ENCODE measurements at places on chromosomes 5 and 9.

DNA sequence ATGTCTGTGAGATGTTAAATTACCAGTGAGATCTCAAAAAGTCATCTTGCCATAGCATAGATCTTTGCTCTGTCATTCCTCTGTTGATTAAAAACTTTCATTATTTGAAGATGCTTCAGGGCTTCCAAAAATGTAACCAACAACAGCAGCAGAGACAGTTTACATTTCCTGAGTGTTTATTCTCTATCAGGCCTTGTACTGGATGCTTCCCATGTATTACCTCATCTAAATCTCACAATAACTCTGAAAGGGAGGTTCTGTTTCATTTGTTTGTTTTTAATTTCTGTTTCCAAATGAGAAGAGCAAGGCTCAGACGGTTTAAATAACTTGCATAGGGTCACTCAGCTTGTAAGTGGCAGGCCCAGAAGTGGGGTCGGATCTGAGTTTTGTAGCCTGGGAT lies 45.2 kb downstream of the MRRF start:
- DNase-seq, result no peak

DNA sequence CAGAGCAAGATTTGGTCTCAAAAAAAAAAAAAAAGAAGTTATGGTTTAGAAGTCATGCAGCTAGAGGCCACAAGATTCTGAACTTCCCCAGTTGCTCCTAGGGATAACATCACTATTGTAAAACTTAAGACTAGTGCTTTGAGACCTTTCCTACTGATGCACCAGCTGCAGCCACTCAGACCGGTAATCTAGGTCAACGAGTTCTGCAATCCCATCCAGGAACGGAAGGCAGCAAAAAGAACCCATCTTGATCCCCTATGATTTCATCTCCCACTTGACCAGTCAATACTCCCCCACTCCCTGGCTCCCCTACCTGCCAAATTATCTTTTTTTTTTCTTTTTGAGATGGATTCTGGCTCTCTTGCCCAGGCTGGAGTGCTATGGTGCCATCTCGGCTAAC lies 46.9 kb upstream of the TTC39B start:
- DNase-seq, result no peak

- no peak for DNase-seq
Measured at GRCh38 chr5:136621743-136622142, 256.4 kb upstream of the TRPC7 start.

GRCh38 chr9:14932641-14933040 lies 22.4 kb upstream of the FREM1 start:
- no peak for DNase-seq

DNA sequence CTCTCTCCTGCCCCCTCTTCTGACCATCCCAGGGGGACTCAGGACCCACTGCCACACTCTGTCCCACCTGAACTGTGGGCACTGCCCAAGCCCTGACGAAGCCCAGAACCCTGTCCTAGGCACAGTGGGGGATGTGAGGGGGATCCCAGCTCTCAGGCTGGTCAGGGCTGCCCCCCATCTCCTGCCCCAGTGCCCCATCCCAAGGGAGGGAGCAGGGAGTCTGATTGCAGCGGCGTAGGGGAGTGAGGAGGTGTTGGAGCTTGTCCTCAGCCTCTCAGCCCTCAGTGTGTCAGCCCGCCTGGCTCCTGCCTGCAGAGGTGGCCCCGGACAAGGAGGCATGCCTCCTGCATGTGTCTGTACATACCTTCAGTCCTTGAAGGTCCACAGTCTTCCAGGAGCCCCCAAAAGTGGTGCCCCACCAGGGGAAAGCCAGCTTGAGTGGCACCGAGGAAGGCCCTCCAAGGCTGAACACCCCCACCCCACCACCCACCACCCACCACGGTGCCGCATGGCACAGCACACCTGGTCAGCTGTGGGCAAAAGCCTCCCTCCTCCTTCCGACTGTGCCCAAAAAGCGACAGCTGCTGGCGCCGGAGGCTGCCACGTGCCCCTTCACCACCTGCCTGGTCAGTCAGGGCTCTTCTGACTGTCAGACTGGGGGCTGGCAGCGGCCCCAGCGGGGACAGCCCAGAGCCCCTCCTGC lies 930 bp downstream of the SARDH start:
- DNase-seq, result peak; percentile 12

GRCh38 chr5:166883016-166883415 lies 1408.4 kb upstream of the WWC1 start:
- peak; percentile 62 for DNase-seq

- no peak for DNase-seq
Measured at GRCh38 chr9:128838338-128838737, 8.7 kb upstream of the SPOUT1 start.
